ENCODE measurements at places on chromosomes 1 and 21.

- DNase-seq = no peak
These were observed 4.3 kb upstream of the FGGY start for GRCh38 chr1:59292562-59292961.

- no peak for DNase-seq
These were observed 244.9 kb downstream of the DSCAM start for GRCh38 chr21:40602080-40602479.

DNA sequence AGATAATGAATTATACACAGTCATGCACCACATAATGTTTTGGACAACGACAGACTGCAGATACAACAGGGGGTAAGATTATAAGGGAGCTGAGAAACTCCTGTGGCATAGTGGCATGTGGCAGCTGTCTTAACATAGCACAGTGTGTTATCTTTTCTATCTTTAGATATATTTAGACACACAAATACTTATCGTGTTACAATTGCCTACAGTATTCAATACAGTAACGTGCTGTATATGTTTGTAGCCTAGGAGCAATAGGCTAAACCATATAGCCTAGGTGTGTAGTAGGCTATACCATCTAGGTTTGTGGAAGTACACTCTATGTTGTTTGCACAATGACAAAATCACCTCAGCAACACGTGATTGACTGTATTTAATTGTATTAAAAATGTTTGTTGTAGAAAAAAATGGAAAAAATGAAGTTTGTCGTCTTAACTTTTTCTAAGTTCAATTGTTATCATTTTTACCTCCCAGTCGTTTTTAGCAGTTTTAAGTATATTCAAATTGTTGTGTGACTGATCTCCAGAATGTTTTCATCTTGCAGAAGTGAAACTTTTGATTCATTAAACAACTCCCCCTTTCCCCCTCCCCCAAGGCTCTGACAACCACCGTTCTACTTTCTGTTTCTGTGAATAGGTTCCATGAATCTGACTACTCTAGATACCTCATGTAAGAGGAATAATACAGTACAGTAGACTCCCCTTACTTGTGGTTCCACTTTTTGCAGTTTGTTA is 351.0 kb upstream of the B3GALT2 start:
- DNase-seq = no peak

DNA sequence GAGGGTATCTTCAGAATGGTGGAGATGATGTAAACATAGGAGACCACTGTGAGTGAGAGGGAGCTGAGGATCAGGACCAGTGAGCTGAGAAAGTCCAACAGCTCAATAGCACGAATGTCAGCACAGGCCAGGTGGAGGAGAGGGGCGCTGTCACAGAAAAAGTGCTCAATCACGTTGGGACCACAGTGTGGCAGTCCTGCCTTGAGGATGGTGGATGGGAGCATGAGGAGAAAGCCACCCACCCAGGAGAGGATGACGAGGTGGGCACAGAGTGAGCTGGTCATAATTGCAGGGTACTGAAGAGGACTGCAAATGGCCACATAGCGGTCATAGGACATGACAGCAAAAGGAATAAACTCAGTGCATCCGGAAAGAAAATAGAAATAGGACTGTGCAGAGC is 8.1 kb downstream of the OR11L1 start:
- no peak for DNase-seq

- no peak for DNase-seq
These were observed 38.9 kb downstream of the MCOLN2 start for GRCh38 chr1:84957966-84958365.

- no peak for DNase-seq
These were observed 125.9 kb upstream of the VAMP3 start for GRCh38 chr1:7644961-7645750.

- DNase-seq = no peak
These were observed 11.5 kb downstream of the ATP2B4 start for GRCh38 chr1:203638103-203638475.
